ENCODE measurements at places on chromosomes 12 and 14.

DNA sequence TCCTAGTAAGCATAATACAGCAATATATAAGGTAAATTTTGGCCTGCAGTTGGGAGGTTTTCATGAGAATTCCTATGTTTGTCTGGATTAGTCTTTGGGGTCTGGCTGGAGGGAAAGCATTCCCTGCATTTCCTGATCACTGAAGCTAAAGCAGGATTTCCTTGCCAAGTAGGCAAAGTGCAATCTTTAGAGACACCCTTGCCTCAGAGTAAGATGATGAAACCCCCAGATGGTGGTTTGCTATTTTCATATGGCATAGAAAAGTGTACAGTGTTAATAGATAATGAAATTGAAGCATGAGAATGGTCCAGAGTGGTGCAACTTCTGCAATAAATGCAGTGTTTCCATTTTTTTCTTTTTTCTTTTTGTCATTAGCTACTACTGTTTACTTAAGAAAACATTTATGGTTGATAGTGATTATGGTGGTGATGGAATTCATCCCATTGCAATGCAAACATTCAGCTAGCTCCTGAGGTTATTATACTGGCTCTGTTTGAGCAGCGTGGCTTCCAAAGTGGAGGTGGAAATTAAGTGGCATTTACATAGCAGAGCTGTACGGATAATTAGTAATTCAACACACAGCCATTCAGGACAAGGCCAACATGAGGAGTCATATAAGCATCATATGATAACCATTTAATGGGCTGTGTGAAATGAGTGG, 276.3 kb downstream of the DUSP6 start:
- no peak for DNase-seq

GRCh38 chr12:1203735-1204019, 212.7 kb downstream of the ERC1 start:
- DNase-seq: no peak

- no peak for DNase-seq
These were observed 626.6 kb downstream of the DIO2 start for GRCh38 chr14:79584679-79585078.

DNA sequence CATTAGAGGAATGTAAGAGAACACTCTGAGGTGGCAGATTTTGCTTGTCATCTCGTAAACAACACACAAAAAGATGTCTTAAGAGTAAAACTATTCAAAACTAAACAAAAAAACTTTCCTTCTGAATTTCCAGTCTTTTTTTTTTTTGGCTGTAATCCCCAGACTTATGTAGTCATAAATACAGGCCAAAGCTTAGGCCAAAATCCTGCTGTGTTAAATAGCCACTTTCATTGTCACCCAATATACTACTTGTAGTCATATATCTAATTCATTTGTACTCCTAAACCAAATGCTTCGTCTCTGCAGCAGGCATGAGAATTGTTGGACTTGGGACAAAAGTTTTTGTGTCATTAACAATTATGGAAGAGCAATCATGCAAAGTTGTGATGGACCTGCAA, 103.5 kb upstream of the ATF1 start:
- DNase-seq: no peak

- DNase-seq: no peak
These were observed 1.7 kb upstream of the OVCH1 start for GRCh38 chr12:29499235-29499634.

DNA sequence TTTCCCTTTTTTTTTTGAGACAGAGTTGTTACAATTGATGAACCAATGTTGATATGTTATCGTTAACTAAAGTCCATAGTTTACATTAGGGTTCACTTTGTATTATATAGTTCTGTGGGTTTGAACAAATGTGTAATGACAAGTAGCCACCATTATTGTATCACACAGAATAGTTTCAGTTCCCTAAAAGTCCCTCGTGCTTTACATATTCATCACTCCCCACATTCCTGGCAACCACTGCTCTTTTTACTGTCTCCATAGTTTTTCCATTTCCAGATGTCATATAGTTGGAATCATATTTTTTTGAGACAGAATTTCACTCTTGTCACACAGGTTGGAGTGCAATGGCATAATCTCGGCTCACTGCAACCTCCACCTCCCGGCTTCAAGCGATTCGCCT, 12.5 kb downstream of the HSD17B6 start:
- DNase-seq: no peak

DNA sequence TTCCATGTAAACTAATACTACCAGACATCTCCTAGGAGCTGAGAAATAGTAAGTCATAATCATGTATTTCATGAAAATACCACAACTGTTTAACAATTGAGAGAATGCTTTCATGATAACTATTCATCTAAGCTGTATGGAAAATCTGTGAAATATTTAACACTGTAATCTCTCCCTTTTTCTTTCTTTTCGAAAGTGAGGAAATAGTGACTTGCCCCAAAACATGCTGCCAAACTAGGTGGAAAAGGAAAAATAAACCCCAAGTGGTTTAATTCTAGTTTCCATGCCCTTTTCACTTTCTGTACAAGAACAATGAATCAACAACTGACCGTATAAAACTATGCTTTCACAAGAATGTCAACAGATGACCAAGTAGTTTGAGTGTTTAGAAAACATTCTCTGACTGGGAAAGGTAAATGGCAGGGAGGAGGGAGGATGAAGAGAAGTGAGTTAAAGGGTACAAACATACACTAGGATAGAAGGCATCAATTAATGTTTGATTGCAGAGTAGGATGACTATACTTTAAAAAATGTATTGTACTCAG, 147.5 kb upstream of the AVPR1A start:
- DNase-seq: no peak

DNA sequence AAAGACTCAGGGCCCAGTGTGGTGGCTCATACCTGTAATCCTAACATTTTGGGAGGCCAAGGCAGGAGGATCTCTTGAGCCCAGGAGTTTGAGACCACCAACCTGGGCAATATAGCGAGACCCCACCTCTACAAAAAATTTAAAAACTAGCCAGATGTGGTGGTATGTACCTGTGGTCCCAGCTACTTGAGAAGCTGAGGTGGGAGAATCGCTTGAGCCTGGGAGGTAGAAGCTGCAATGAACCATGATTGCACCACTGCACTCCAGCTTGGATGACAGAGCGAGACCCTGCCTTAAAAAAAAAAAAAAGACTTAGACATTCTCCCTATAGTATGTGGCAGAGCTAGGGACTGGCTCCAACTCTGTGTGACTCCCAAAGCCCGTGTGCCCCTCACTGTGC, 2.9 kb downstream of the UBE3B start:
- DNase-seq: no peak

DNA sequence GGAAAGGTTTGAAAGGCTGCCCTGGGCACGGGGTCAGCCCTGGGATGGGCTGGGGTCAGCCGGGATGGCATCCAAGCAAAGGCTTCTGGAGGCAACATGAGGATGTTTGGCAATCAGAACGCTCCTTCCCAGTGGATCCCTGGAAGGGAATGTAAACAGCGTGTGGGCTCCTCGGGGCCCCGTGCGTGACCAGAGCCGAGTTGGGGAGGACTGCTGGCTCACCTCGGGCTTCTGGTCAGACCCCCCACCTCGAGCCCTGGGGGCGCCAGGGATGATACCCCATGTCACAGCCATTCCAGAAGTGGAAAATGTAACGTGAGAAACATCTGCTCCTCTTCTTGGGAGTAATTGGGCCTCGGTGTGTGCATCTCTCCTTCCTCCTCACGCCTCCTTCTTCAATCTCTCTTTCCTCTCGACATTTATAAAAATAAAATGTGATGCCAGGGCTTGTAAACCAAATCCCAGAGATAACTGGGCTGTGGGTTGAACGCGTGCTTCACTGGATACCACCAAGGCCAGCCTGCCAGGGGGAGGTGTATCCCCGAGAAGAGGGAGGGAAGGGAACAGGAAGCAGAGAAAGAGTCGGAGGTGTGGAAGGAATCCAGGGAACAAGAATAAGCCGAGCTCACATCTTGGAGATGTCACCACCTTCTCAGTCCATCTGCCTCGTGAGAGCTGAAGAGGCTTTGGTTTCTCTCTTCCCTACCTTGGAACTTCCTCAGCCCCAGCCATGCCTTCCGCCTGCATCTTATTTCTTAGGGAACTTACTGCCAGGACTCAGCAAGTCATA, 144.8 kb downstream of the NUAK1 start:
- DNase-seq: no peak

- DNase-seq: no peak
These were observed 16.2 kb downstream of the MVK start for GRCh38 chr12:109589691-109590245.

DNA sequence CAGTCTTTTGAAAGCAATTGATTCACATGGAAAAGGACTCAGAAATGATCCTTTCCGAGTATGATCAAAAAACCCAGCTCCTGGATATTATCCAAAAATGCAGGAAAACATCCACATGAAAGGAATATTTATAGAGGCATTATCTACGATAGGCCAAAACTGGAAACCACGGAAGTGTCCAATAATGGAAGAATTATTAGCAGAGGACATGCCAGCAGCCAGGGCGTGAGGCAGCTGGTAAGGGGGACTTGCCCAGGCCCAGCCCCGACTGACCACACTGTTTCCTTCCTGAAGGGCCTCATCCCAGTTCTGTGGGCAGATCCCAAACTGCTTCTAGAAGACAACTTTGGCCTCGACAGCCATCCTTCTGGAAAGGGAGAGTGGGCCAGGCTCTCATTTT, 20.5 kb downstream of the ACTN1 start:
- no peak for DNase-seq

GRCh38 chr12:120119271-120119973, 2.9 kb upstream of the RAB35 start:
- DNase-seq: peak; percentile 76

GRCh38 chr12:130079279-130079678, 83.0 kb upstream of the FZD10 start:
- no peak for DNase-seq

- peak; percentile 65 for DNase-seq
These were observed 33.4 kb upstream of the SYNDIG1L start for GRCh38 chr14:74459289-74459946.

DNA sequence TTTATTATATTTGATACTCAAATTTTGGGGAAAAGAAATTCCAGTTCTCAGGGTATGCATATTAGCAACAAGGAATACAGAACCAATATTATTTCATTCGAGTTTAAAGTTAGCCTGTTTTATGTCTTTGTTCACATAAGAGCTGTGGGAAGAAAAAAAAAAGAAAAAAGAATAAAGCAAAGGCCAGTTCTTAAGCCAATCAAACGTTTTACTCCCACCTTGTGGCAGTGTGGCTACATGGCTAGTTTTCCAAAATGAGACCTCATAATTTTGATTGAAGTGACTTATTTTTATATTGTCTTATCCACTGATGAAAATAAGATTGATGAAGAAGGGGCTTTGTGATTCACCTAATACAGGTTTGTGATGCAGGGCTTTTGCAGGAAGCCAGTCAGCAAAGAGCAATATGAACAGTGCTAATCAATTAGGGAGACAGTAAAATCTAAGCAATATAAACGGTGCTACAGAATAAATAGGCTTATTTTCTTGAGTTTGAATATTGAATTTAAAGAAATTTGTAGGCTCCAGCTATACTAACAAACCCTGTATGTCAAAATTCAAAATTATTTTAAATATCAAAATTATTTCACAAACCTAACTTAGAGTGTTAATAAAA, 624.1 kb upstream of the FOXG1 start:
- DNase-seq: no peak

- DNase-seq: no peak
These were observed 36.8 kb upstream of the E2F7 start for GRCh38 chr12:77102123-77102522.

DNA sequence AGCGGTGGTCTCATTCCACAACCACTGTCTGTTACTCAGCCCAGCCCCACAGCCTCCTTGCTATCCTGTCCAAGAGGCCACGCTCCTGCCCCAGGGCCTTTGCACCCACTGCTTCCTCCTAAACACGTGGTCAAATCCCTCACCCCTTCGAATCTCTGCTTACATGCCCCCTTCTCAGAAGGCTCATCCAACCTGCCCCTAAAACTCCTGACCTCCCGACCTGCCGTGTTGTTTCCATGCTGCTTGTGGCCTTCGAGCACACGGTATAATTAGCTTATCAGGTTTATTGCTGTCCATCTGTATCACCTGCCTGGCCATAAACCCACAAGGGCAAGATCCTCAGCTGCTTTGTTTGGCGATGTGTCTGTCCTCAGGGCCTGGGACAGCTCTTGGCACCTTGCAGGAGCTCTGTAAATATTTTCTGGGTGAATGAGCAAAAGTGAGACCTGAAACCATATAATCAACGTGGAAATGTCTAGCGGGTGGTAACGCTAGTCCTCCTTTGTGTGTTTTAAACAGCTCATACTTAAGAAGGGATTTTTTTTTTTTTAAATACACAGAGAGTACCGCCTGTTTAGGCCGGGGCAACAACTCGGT, 36.0 kb downstream of the SCARB1 start:
- DNase-seq: no peak

DNA sequence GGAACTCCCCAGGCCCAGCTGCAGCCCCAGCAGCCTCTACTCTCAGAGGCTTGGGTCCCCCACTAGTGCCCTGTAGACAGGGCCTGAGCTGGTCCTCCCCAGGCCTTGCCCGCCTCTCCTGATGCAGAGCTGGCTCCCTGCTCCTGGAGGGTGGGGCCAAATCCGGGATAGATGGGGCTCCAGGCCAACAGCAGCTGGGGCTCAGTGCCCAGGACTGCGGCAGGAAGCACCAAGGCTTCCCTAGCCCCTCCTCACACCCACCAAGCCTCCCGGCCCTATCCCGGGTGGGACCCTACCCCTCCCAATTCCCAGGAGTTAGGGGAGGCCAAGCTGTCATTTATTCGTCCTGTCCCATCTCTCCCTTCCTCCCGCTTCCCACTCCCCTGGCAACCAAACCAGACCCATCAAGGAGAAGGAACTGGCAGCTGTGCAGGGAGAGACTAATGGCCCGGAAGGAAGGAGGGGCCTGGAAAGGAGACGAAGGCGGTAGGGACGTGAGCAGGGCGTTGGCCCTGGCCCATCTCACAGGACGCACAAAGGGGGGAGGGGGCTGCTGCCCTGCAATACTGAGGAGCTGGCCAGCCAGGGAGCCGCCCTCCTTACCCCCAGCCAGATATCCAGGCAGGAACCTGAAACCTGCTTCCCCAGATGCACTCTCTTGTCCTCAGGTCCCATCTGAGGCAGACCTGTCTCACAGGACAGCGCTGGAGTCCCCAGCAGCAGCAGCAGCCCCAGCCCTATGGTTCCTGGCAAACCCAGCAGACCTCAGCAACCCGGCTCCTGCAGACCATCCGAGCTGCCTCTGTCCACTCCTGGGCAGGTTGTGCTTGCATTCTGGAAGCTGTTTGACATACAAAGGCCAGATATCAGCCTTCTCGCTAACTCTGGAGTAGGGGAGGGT, 1.6 kb upstream of the PRPH start:
- no peak for DNase-seq

- DNase-seq: no peak
These were observed 45.9 kb downstream of the SLC38A4 start for GRCh38 chr12:46779879-46780278.

DNA sequence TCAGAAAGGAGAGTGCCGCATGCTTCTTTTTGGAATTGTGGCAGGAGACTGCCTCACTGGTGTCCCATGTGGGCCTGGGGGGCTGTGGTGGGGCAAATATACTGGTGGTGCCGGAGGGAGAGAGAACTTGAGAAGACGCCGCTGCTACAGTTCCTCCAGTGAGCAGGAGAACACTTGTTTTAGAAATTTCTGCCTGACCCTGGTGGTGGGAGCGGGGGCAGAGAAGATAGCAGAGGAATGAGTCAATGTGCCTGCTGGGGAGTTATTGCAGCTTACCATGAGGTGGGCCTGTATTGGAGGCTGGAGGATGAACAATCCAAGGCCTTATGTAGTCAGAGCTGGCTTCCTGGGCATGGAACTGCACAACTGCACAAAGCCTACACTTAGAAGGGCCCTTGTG, 211.8 kb downstream of the SNAPC1 start:
- DNase-seq: no peak
